ENCODE measurements at places on chromosomes 6 and 20.

- no peak for DNase-seq
Observed at GRCh38 chr6:7138921-7139358, 31.2 kb downstream of the RREB1 start.

DNA sequence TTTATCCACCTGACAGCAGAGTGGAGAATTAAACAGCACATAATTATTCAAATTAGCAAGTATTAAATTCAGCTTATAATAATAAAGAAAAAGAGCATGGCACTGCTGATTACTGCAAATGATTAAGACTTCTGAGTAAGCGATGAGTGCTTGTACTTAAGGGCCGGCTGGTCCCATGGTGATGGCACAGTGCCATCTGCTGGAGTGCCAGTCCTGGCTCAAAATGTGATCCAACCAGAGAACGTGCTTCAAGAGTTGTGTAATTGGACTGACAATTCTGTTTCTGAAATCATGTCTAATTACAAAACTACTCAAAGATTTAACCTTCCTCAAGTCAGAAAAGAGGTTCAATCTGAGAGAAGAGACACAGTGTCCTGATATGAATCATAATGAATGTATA is 181.6 kb upstream of the RGS17 start:
- no peak for DNase-seq

DNA sequence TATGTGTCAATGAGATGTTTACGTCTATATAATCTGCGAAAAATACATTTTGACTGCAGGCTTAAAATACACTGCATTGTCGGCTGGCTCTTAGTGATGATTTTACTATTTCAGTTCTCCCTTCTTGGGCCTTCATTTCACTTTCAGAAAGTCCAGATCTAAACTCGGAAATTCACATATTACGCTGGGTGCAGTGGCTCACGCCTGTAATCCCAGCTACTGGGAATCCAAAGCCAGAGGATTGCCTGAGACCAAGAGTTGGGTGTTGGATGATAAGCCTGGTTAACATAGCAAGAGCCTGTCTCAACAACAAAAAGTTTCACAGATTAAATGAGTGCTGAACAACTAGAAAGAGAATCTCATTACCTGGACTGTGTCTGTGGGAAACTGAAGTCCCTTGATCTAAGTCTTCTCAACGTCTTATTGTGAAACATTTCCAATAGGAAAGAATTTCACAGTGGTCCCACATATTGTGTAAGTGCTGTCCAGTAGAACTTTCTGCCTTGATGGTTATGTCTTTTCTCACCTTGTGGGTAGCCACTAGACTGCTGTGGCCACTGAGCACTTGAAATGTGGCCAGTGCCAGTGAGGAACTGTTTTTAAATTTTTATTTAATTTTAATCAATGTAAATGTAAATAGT is 1.9 kb downstream of the GINM1 start:
- no peak for DNase-seq

DNA sequence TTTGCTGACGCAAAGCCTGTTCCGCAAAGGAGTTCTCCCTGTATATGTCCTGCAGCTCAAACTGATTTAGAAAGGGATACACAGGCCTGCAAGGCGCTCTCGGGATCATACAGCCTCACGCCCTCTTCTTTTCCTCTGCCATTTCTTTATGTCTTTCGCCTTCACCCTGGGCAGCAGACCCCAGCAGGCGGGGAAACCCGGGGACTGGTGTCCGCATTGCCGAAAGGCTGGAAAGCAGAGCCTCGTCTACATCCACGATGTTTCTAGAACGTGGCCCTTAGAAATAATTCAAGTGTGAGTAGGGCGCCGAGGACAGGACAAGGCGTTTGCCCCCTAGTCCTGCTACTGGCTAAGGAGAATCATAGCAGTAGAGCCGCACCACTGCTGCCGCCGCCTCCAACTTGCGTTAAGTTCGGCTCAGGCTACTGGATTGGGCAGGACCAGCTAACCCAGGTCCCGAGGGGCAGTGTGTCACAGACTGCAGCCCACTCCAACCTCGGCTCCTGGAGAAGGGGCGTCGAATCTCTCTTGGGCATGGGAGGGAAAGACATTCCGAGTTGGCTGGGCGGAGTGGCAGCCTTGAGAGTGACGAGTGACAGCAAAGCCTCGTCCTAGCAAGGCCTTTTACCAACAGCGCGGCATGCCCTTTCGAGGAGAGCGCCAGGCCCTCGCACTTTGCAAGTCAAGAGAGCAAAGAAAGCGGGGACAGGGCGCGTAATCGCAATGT is 2.6 kb upstream of the TBX18 start:
- DNase-seq: no peak

GRCh38 chr6:53692172-53692571 is 26.6 kb upstream of the KLHL31 start:
- no peak for DNase-seq

GRCh38 chr20:62291251-62292066 is 11.3 kb upstream of the ADRM1 start:
- DNase-seq: no peak

DNA sequence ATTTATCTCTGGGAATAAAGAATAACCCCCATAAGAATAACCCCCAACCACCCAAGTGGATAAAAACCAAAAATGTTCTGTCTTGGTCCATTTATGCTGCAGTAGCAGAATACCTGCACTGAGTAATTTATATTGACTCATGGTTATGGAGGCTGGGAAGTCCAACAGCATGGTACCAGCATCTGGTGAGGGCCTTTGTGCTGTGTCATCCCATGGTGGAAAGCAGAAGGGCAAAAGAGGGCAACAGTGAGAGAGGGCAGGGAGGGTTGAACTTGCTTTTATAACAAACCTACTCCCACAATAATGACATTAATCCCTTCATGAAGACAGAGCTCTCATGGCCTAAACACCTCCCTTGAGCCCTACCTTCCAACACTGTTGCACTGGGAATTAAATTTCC is 133.7 kb downstream of the ERMARD start:
- no peak for DNase-seq

- no peak for DNase-seq
Observed at GRCh38 chr6:154752022-154752421, 18.8 kb downstream of the SCAF8 start.

DNA sequence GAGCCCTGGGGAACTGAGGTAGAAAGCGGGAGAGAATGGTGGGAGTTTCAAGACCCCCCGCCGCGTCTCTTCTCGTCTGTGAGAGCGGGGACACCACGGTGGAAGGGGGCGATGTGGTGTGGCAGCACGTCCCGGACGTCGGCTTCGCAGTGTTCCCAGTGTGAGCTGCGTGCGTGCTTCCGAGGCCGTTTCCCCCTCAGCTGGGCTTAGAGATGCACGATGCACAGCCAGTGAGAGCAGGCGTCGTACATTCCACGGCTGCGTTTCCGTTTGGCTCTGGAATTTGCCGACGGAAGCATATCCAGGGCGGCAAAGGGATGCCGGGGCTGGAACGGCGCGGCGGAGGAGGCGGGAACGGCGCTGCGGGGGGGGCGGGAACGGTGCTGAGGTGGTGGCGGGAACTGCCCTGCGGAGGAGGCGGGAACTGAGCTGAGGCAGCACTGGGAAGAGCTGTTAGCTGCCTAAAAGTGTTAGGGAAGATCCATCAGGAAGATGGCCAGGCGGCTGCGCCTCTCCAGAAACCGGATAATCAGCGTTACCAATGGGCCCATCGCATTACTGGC is 37.7 kb downstream of the KIF25 start:
- no peak for DNase-seq

- no peak for DNase-seq
Observed at GRCh38 chr6:85273870-85274269, 176.0 kb upstream of the NT5E start.

GRCh38 chr6:1135726-1136414 is 176.0 kb upstream of the FOXQ1 start:
- no peak for DNase-seq

DNA sequence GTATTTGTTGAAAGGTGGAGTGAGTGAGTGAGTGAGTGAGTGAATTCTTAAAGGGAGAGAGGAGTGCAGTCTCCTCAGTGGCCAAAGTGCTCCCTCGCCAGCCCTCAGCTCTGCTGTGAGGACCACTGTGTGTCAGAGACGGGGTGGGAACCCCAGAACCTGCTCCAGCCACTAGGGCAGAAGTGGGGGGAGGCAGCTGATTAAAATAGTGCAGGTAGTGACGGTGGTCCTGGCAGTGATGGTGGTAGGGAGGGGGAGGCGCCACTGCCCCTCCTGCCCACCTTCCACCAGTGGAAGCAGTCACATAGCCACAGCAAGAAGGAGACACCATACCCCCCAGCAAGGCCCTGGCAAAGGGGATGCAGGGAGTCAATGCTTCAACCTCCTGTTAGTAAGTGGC is 133.5 kb downstream of the PHACTR3 start:
- no peak for DNase-seq

DNA sequence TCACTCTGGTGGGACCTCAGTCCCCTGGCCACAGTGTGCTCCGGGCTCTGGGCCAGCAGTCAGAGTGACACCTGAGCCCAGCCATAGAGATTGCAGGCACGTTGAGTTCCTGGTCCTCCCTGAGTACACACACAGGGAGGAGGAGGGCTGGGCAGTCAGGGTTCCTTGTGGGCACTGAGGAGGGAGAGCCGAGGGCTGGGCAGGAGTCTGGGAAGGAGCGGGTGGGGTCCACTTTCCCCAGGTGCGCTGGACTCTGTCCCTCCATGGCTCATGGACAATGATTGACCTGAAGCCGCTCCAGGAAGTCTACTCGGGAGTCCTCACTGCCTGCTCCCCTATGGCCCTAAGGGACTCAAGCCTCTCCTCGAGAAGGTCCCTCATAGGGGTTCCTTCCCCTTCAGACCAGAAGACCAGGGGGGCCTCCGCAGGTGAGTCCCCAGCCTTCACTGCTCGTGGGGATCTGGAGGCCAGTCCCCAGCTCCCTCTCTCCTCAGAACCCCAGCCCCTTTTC is 1.1 kb downstream of the SLC44A4 start:
- no peak for DNase-seq

DNA sequence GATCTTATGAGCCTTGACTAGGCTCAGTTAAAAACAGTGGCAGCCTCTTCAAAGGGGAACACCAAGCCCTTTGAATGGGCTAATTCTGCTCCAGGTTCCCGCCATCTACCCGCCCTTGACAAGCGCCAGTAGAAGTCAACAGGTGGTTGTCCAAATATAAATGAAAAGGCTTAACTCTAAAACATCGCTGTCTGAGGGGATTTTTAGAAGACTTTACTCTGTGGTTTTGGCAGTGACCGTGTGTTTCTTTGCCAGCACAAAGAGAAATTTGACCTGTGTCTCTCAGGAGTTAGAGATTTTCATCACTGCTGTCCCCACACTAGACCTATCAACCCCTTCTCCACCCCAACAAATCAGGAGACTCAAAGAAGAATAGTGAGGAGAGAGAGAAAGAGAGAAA is 19.8 kb upstream of the SIM1 start:
- no peak for DNase-seq

- DNase-seq: no peak
Observed at GRCh38 chr6:162941128-162941527, 213.4 kb downstream of the PACRG start.

DNA sequence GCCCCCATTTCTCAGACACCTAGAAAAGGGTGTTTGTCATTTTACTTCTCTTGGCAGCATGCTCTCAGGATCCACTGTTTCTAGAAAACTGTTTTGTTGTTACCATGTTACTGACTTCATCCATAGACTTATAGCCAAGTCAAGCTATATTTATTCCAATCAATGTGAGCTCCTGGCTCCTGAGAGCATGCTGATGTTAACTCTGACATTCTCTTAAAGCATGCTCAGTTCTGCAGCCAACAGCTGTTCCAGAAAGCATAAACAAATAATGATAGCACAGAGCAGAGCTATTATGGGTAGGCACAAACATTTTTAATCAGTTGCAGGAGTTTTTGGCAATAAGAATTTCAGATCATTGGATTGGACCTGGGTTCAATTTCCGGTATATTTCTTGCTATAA is 92.4 kb upstream of the CEP85L start:
- no peak for DNase-seq

GRCh38 chr6:142716097-142716496 is 228.9 kb downstream of the HIVEP2 start:
- no peak for DNase-seq

GRCh38 chr6:116165596-116165995 is 39.7 kb upstream of the COL10A1 start:
- DNase-seq: no peak

- DNase-seq: no peak
Observed at GRCh38 chr6:10838794-10839333, 525 bp upstream of the MAK start.

DNA sequence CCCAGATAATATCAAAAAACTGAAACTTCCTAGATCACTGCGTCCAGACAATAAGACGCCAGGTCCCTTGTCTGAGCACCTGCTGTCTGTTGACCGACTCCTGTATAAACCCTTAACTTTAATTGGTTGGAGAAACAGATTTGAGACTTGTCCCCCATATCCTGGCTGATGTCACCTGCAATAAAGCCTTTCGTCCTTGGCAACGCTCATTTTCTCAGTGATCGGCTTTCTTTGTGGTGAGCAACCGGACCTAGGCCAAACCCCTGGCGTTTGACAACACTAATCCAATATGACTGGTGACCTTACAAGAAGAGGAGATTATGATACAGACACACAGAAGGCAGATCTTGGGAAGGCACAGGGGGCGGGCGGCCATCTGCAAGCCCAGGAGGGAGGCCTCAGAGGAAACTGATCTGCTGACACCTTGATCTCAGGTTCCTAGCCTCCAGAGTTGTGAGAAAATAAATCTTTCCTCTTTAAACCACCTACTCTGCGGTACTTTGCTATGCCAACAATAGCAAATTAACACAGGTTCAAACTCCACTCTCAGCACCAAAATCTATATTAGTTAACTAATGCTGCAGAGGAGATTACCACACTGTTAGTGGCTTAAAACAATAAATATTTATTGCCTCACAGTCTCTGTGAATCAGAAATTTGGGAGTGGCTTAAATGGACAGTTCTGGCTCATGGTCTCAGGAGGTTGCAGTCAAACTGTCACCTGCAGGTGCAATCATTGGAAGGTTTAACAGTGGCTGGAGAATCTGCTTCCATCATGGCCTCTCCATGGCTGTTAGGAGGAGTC is 178.7 kb downstream of the OTOR start:
- no peak for DNase-seq

GRCh38 chr6:91447530-91448254 is 860.8 kb upstream of the MAP3K7 start:
- DNase-seq: no peak

DNA sequence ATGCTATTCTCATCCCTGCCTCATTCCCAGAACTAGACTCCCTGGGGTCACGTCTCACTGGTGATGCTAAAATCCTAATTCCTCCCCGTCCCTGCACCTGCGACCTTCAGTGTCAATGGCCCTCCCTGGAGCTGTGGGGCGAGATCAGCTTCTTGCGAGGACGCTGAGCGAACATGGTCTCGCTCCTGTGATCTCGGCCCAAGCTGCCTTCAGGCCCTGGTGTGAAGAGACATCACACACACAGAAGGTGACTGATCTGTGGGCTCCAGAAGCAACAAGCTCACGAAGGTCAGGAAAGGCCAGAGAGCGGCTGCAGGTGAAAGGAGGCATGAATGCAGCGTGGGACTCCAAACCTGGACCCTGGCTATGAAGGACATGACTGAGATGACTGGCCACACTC is 139.5 kb upstream of the CST7 start:
- no peak for DNase-seq

- no peak for DNase-seq
Observed at GRCh38 chr6:90492369-90492768, 94.5 kb downstream of the MAP3K7 start.

All from activated T-helper 2 cell treated with anti-CD3 and anti-CD28 coated beads, Interferon-gamma antibody, Interleukin-2, Interleukin-4, amounts not matched to agents 10 μg/mL and 5 μg/mL and 100 μg/mL, durations not matched to agents 14 hours and 24 hours and 36 hours (primary cell).